ENCODE measurements at places on chromosomes 3 and 15.

DNA sequence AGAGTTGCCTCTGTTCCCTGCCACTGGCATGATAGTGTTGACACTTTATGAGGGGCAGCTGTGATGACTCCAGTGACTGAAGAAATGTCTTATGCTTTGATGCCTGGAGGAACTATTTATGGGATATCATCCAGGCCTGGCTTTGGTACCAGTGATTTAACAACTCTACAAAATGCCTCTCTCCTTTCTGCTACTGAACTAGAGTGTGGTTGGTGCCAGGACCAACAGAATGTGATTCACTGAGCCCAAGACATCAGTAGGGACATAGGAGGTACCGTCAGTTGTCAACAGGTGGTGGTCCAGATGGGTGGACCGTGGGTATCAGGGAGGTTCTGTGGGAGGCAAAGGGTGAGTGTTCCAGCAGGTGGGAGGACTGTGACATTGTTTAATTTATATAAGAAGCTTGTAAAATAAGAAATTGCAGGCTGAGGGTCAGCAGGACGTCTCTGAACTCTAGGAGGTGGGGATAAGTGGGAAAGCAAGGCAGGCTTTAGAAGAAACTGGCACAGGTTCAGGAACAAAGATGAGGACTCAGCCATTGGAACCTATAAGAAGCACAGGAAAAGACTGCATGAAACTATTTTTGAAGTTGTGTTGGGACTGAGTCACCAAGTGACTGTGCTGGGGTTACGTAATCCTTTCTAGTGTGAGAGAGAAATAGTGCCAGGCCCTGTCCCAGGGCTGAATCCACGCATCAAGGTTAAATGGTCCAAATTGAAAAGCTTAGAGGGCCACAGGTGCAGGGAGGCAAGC is 28.5 kb upstream of the SLC7A14 start:
- no peak for DNase-seq

- no peak for DNase-seq
Measured at GRCh38 chr3:75176937-75177336, 487.2 kb upstream of the FRG2C start.

- DNase-seq, result no peak
Measured at GRCh38 chr15:94744080-94744793, 512.9 kb downstream of the MCTP2 start.

- no peak for DNase-seq
Measured at GRCh38 chr3:156615592-156616173, 58.7 kb upstream of the TIPARP start.

- no peak for DNase-seq
Measured at GRCh38 chr15:59553879-59554735, 57.5 kb upstream of the GCNT3 start.

DNA sequence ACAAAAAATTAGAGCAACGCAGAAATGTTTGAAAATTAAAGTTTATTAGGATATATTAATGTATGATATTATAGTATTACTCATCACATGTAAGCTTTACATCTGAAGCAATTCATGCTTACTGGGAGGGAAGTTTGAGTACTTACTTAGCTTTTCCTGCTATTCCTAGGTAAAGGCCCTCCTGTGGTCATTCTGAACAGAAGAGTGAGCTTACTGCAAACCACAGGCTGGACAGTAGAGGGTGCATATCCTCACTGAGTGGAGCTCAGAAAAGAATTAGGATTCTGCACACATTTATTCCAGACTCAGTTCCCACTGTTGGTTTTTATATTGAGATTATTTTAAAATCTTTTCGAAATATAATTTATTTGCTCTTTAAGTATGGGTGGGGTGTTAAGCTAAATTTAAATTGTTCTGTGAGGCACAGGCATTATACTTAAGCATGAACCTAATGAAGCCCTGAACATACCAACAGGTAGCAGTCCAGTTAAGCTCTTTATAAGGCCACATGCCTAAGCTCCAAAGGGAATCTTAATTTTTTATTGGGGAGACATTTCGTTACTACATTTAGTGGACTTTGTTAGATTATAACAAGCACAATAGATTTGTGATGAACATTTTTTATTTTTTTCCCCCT is 10.2 kb downstream of the MRPS22 start:
- no peak for DNase-seq

- no peak for DNase-seq
Measured at GRCh38 chr3:37862903-37863815, 1.5 kb downstream of the CTDSPL start.

DNA sequence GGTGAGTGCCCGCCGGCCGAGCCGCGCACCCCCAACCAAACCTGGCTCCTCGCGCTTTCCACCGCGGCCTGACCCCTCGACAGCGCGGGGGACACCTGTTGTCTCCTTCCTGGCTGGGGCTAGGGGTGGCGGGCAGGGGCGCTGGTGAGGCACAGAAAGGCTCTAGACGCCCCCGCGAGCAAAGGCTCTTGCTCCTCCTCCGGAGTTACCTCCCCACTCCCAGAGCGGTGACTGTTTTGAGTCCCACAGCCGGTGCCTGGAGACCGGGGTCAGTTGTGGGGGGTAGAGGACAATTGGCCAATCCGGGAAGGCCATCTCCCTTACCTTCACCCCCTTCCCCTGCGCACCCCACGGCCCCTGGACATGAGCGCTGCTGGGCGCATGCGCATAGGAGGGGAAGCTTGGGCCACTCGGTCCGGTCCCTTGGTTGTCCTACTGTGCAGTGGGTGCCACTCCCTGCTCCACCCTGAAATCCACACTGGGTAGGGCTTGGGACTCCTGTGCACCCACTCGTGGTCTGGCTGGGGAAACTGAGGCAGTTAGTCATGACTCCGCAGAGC is 554 bp downstream of the CHST13 start:
- no peak for DNase-seq

- no peak for DNase-seq
Measured at GRCh38 chr3:169241991-169242707, 421.4 kb downstream of the MECOM start.

GRCh38 chr3:178975320-178975719 is 96.3 kb downstream of the ZMAT3 start:
- DNase-seq, result no peak

DNA sequence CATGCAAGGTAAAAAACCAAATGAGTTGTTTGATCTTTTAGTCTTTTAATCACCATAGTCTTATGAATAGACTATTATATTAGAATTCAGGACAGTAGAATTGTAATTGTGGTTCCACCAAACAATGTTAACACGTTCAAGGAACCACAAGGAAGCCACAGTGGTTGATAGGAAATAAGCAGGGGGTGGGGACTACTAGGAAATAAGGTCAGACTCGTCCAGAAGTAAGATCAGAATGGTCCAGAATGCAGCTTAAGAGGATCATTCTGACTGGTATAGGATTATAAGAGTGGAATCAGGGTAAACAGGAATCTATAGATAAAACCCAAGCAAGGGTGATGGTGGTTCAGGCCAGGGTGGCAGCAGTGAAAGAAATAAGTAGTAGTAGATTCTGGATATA is 7.5 kb downstream of the MYNN start:
- peak; percentile 12 for DNase-seq

- no peak for DNase-seq
Measured at GRCh38 chr3:146326875-146327543, 76.1 kb upstream of the PLSCR4 start.

- no peak for DNase-seq
Measured at GRCh38 chr3:63308072-63308471, 30.0 kb downstream of the SYNPR start.

GRCh38 chr15:33132722-33133345 is 61.7 kb downstream of the FMN1 start:
- DNase-seq, result no peak

GRCh38 chr3:99579246-99579645 is 59.1 kb upstream of the COL8A1 start:
- DNase-seq, result no peak

- DNase-seq, result no peak
Measured at GRCh38 chr15:68819495-68820294, 1.0 kb downstream of the ANP32A start.

DNA sequence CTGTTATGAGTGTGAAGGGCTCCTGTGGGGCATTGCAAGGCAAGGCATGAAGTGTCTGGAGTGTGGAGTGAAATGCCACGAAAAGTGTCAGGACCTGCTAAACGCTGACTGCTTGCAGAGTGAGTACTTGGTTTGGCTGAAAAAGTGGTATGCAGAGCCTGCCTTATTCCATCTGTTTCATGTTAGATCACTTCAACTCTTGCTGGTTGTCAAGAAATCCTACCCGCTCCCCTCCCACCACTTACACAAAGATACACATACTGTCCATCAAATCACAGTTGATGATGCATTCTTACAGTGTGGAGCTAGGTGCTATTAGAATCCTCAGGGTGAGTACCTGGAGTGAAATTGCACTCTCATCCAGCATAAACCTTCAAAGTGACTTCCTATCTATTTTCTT is 272.1 kb downstream of the UNC13C start:
- DNase-seq, result no peak

DNA sequence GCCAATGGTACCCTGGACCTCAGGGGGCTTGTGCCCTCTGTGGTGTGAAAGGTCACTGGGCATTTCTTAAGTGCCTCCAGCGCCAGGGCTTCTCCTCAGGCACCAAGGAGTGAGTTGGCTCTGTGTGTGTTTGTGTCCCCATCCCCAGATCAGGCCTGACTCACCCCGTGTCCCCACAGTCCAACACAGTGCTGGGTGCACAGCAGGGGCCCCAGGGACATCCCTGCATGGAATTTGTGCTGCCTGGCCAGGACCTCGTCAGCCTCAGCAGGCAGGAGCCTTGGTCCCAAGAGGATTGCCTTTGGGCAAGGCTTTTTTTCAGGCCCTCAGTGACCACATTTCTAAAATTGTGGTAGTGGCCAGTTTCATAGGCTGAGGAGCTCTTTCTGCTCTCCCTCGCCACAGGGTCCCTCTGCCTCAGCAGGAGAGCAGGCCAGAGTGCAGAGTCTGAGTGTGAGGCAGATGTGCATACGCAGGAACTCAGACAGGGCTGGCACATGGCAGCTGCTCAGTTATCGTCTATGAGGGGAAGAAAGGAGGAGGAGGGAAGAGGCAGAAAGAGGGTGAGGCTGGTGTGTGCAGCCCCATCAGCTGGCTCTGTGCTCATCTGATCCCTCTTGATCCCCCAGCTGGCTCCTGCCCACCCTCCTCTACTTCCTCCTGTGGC is 215.6 kb downstream of the RPLP1 start:
- peak; percentile 27 for DNase-seq

GRCh38 chr3:9682096-9682495 is 21.5 kb upstream of the CPNE9 start:
- no peak for DNase-seq

GRCh38 chr3:70179111-70179510 is 133.3 kb downstream of the MDFIC2 start:
- no peak for DNase-seq

GRCh38 chr15:99425657-99426301 is 140.0 kb upstream of the MEF2A start:
- no peak for DNase-seq

DNA sequence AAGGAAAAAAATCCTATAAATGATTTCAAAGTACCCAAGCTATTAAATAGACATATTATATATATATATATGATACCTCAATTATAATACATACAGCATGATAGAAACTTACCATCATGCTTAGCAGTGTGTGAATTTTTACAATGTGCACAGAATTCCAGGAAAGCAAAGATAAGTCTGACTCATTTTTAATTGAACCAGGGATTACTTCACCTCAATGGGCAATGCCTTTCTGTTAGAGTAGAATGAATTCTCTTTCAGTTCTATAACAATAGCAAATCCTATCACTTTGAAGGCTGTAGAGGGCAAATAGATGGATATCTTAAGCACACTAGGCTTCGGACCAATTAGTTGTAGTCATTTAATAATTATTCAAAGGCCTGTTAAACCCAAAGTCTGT is 54.8 kb upstream of the P3H2 start:
- no peak for DNase-seq

GRCh38 chr3:35601959-35602358 is 37.4 kb upstream of the ARPP21 start:
- DNase-seq, result no peak

DNA sequence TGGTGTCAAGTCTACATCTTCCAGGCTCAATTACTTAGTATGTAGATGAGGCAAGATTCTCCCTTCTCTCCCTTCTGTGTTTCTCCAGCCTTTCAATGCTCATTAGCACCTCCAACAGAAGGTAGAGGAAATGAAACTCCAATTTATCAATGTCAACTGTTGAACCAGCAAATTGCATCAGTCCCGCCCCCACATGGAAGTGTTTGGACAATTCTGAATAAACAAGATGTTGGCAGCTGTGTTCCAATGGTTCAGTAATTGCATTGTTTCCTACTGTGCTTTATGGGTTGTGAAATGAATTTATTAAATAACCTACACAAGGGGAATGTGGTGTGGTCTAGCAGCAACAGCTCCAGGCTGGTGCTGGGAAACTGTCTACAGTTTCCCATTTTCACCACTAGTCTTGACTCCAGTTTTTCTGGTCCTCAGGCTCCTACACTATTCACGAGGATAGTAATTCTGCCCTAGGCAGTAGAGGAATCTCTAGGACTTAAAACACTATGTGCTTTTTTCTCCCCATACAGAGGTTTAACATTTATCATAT is 91.9 kb downstream of the MB21D2 start:
- no peak for DNase-seq

- DNase-seq, result no peak
Measured at GRCh38 chr3:76500746-76501275, 539.1 kb upstream of the ROBO2 start.

- peak; percentile 15 for DNase-seq
Measured at GRCh38 chr15:59255680-59256336, 49.2 kb downstream of the LDHAL6B start.

- DNase-seq, result no peak
Measured at GRCh38 chr3:14238930-14239329, 60.3 kb downstream of the LSM3 start.

GRCh38 chr3:60277361-60277800 is 973.9 kb downstream of the FHIT start:
- no peak for DNase-seq

DNA sequence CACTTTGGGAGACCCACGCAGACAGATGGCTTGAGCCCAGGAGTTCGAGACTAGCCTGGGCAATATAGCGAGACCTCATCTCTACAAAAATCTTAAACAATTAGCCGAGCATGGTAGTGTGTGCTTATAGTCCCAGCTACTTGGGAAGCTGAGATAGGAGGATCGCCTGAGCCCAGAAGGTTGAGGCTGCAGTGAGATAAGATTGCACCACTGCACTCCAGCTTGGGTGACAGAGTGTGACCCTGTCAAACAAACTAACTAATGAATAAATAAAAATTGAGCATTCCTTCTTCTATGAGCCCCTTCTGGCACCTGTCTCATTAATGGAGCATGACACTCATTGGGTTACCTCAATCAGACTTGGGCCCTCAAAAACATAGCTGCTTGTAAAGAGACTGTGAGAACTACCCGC is 7.5 kb downstream of the ZDHHC3 start:
- no peak for DNase-seq

DNA sequence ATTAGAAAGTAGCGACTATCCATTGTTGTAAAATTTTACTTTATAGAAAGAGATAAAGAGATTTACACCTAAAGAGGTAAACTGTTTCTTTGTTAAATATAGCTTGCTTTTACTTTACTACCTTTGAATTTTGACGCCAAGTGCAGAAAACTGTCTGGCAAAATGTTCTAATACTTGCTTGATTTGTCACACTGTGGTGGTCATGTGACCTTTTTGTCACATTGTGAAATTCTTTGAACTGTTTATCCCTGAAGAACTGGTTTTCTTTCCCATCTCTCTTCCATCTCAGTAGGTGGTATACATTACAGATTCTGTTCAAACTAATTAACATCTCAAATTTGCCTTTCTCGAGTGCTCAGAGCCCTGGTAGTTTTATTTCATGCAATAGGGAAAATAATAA is 327.4 kb downstream of the NAALADL2 start:
- no peak for DNase-seq

All from immature natural killer cell (primary cell).